Progenitor cell of endocrine pancreas (in vitro differentiated cells): ENCODE measurements at places on chromosomes 11 and 22.

GRCh38 chr11:123487157-123487744, 57.2 kb downstream of the GRAMD1B start:
- DNase-seq: no peak

DNA sequence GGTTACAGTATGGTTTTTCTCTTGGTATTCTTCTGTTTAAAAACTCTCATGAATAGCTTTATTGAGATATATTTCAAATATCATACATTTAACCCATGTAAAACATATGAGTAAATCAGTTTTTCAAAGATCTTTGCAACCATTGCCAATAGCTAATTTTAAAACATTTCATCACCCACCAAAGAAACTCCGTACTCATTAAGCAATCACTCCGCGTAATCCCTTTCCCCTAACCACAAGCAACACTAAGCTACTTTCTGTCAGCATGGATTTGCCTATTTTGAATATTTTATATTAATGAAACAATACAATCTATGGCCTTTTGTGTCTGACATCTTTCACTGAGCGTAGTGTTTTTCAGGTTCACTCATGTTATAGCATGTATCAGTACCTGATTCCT, 697.9 kb upstream of the ANO5 start:
- DNase-seq: no peak

GRCh38 chr11:12800032-12800671, 125.9 kb downstream of the TEAD1 start:
- no peak for DNase-seq

GRCh38 chr11:113193946-113194345, 120.4 kb upstream of the TTC12 start:
- no peak for DNase-seq

- no peak for DNase-seq
These were observed 30.1 kb downstream of the ANO1 start for GRCh38 chr11:70108250-70108649.

- no peak for DNase-seq
These were observed 2.0 kb upstream of the ASCL2 start for GRCh38 chr11:2272228-2272945.

DNA sequence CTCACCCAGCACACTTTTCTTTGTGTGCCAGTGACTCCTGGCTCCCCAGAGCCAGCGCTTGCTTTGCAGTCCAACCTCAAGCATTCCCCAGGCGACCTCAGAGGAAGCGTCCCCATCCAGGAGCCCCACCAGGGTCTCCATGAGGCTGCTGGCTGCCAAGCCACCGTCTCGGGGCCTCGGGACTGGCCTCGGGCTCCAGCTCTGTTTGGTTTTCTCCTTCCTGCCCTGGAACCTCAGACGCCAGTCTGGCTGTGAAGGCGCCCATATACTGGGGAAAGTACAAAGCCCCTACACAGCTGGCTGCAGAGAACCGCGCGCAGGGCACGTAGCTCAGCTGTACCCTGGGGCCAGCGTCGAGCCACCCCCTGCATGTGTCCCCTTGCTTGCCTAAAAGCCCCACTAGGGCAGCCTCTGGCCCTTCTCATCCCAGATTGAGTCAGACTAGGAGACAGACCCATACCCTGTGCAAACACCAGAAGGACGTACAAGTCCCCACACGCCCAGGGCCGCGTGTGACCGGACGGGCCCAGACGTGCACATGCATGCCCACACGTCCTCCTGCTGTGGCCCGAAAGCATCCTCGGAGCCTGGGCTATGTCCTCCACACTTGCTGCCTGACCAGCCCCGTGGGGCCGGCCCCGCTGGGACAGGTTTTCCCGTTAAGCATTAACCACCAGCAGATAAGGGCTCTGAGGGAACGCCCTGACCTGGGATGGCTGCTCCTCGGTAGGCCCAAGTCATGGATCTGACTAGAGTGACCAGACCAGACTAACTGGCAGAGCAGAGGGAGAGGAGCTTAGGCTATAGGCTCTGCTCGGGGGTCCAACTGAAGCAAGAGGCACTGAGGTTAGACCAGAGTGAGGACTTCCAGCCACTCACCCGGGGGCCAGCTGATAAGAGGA, 4.2 kb upstream of the SYT8 start:
- peak; percentile 71 for DNase-seq

- DNase-seq: no peak
These were observed 491.8 kb downstream of the TMEM135 start for GRCh38 chr11:87529486-87529885.

GRCh38 chr11:4459500-4459899, 10.4 kb downstream of the OR52K2 start:
- DNase-seq: no peak

DNA sequence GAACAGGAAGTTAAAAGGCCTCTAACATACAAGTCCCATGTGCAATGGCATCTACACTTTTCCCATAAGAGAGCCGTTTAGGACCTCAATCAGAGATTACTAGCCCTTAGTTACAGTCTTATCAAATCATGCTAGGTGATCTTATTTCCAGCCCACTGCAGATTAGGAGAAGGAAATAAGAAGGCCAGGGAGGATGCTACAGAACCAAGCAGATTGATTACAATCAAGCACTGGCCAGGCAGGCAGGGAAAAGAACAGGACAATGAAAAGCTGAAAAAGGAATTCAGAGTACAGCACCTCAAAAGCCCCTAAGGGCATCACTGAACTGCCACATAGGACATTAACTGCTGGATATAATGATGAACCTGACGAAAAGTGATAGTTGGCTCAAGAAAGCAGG, 73.0 kb downstream of the CLPB start:
- DNase-seq: no peak

- no peak for DNase-seq
These were observed 1029.9 kb downstream of the JRKL start for GRCh38 chr11:97419729-97420128.

GRCh38 chr11:18720808-18721560, 5.0 kb downstream of the IGSF22 start:
- peak; percentile 62 for DNase-seq
